ENCODE measurements at places on chromosomes 16 and 17.

DNA sequence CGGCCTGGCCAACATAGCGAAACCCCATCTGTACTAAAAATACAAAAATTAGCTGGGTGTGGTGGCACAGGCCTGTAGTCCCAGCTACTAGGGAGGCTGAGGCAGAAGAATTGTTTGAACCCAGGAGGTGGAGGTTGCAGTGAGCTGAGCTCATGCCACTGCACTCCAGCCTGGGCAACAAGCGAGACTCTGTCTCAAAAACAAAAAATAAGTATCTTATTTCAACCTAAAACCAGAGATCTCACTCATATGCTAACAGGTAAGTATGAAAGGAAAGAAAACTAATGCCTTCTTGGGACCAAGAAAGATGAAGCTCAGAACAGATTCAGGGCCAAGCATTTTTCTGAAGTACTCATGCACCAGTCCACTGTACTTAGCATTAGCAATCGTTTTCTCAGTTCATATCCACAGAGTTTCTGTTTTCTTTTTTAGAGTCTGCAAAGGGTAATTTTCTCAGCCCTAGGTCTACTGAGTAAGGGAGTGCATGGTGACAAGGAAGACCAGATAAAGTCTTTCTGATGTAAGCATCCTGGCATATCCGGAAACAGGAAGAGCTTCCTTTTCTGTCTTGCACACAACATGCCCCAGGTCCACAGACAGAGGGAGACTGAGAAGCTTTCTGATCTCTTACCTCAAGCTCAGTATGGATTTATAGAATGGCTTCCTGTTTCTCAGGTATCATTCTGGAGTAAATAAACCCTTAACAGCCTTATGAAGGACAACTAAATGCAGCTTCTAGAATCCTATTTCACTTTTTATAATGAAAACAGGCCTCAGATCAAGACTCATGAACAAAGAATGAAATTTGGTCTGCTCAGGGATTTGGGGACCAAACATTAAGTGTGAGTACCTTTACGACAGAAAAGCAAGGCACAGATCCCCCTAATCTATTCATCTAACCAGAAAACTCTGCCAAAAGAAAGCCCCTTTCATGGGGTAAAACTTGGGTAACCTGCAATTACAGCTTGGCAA is 38.7 kb upstream of the FOXJ1 start:
- DNase-seq, result no peak

DNA sequence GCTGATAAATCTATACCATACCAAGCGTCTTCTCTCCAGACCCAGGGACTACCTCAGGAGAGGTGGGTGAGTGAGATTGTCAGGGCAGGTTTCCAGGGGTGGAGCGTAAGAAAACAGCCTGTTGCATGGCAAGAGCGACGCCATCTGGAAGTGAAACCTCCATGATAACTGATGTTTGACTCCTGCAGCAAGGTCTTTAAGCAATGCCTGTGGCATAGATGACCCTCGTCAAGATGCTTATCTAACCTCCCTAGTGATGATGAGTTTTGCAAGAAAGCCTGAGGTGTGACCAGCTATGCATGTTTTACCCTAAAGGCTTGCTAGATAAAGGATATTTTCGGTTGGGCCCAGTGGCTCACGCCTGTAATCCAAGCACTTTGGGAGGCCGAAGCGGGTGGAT is 71.6 kb downstream of the GSG1L start:
- no peak for DNase-seq

GRCh38 chr17:7308625-7309433 is 1.4 kb downstream of the EIF5A start:
- no peak for DNase-seq

DNA sequence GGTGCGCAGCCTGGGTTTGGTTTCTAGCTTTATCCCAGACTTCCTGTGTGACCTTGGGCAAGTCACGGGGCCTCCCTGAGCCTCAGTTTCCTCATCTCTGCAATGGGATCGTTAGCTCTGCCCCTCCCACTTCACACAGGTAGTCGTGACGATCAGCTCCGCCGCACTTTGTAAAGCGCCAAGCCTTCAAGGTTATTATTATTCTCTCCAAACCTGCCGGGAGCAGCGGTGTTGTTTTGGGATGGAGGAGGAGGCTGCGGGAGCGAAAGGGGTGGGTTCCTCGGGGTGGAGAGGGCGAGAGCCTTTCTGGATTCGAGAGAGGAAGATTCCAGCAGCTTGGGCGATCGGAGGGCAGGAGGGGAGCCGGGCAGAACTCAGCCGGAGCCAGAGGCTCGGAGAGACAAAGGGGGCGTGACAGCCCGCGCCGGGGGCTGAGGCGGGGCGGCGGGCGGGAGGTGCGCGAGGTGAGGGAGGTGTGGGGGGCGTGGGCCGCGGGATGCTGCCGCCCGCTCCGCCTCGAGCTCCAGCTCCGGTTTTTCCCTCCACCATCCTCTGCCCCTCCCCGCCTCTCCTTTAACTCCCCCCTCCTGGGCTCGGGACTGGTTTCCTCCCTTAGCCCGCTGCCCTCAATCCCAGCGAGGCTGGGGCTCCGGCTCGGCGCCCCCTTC is at the start of gene EFNB3:
Gene EFNB3, plus strand, starts transcription at position 602 of the 668 bp plus-strand sequence. CDS start 397 bp downstream, outside the sequence.
- no peak for DNase-seq

DNA sequence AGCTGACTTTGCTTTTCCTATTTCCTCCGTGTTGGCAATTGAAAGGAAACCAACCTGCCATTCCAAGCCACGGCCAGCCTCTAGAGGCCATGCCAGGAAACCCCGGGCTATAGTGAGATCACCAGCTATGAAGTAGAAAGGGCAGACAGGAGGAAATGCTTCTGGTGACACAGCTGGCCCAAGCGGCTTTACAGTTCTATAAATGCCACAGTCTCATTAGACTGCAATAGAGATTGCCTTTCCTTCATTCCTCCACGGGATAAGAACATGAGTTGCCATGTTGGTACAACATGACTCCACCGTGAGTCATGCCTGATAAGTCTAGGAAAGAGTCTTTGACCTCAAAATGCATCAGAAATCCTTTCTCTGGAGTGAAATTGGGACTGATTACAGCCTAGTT is 384.9 kb downstream of the GRIN2A start:
- DNase-seq, result peak; percentile 16

DNA sequence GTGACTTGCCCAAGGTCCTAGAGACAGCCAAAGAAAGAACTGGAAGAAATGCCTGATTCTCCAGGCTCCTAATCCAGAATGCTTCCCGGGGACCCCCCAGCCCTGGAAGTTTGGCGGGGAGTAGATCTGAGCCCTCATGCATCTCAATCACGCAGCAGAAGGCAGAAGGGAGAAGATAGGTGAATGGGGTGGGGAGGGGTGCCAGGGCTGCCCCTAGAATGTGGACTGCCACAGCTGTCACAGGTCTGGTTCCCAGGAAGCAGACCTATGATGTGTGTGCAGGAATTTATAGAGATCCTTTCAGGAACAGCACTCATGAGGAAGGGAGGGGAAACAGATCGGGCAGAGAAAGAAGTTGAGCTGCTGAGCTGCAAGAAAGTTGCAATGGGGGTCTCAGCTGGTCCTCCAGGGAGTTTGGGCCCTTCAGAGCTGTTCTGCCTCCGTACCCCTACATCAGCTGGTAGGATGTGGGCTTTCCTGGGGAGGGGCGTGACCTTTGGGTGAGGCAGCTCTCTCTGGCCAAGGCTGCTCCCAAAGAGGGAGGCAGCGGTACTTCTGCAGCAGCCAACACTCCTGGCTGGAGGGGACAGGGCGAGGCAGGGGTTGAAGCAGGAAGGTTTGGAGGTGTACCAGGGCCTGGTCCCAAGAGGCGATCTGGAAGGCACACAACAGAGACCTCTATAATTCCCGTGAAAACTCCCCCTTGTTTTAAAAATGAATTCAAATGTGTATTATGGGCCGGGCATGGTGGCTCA is 43.4 kb downstream of the DNAH9 start:
- DNase-seq, result no peak

GRCh38 chr17:40952661-40953060 is 14.1 kb downstream of the KRT39 start:
- peak; percentile 95 for DNase-seq

DNA sequence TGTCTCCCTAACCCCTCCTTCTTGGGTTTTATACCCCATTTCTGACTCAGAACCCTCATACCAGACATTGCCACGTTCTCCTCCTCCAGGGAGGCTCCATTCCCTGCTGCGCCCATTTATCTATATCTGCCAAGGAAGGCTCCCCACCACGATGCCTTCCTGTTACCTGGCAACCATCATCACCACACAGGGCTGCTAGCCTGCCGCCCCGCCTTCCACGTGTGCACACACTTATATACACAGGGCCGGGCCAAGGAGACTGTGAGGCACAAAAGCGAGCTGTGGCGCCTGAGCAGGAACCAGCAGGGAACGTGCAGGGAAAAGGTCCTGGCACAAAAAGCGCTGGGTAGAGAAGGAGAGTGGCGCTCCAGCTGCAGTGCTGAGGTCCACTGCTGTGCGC is 261.8 kb downstream of the CBLN1 start:
- no peak for DNase-seq

DNA sequence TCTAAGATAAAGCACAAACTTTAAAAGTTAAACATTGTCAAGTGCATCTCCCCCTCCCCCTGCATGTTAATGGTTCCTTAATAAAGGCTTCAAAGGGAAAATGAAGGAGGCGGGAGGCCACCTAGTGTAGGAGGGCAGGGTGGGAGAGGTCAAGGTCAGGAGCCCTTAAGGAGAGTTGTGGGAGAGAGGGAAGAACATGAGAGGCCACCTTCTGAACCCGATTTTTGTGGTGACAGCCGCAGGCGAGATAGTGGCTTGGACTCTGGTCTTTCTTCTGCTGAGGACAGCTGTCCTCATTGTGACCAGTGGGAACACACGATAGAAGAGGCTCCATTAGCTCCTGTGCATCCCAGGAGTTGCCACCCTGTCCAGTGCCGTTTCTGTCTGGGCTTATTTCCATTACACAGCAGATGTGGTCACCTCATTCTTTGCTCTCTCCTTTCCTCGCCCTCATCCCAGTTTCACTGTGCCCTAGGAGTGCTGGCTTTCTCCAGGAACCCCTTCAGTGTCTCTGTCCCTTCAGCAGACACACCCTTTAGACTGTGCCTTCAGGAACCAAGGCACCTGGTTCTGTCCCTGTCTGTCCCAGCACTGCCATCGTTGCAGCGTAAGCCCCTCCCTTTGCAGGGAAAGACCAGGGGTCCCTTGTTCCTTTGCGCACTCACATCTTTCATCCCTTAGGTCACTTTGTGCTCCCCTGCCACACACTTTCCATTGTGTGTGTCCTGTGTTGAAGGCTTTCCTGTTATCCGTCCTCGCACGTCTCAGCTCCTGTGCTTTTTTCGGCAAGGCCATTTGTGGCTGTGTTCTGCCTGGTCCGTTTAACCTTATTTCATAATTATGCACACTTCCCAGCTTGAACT is 7.5 kb downstream of the SEC14L1 start:
- no peak for DNase-seq

- DNase-seq, result no peak
These were observed 21.5 kb downstream of the ELAC2 start for GRCh38 chr17:12996357-12996756.
